ENCODE measurements at places on chromosomes 16 and 17. TPM values are rescaled to one million over a fixed set of nuclear protein-coding genes. Genes with fewer than 3 reads are reported as not detected.

Gene FTO
- 50.4 TPM for total RNA-seq

Gene HOXB9
- total RNA-seq: not detected

DNA sequence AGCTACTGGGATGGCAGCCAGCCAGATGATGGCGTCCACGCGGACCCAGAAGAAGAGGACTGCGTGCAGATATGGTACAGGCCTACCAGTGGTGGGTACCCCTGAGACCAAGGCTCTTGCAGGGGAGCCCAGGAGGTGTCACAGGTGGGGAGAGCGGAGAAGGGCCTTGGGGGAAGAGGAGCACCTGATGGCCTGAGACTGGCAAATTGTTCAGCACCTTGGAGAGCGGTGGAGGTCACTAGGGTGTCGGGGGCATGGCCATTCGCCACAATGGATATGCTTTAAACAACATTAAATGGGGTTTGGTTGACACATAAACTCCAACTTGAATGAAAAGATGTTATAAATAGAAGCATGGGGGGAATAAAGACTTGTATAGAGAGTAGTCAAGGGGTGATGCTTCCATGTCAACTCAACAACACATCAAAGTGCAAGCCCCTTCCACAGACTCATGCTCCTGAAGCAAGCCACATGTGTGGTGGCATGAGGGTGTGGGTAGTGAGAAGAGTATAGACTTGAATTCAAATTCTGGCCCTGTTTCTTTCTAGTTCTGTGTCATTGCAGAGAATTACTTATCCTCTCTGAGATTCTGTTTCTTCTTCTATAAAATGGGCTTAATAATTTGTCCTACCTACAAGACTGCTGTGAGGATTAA lies 22.2 kb downstream of the CLEC19A start:
- DNase-seq: no peak

DNA sequence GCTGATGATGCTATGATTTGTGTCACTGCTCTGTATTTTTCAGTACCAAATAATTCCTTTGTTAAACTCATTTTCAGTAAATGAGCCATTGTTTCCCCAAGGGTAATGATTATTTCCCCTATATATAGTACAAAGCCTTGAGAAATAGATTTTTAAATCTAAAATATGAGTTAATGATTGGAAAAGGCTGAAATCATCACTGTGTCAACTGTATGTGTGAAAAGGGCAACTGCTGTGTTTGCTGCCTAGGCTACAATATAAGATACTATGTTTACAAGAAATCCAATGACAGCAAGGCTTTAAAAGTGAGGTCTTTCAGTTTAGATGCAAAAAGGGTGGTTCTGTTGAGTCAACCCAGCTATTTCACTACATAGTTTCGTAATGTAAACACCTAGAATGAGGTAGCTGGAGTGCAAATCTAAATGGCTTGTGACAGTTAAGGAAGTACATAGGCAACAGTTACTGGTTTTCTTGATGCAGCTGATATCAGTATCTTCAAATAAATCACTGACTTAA lies 15.3 kb downstream of the NLK start:
- DNase-seq: no peak

- DNase-seq: no peak
Measured at GRCh38 chr17:596763-597644, 117.6 kb downstream of the VPS53 start.

DNA sequence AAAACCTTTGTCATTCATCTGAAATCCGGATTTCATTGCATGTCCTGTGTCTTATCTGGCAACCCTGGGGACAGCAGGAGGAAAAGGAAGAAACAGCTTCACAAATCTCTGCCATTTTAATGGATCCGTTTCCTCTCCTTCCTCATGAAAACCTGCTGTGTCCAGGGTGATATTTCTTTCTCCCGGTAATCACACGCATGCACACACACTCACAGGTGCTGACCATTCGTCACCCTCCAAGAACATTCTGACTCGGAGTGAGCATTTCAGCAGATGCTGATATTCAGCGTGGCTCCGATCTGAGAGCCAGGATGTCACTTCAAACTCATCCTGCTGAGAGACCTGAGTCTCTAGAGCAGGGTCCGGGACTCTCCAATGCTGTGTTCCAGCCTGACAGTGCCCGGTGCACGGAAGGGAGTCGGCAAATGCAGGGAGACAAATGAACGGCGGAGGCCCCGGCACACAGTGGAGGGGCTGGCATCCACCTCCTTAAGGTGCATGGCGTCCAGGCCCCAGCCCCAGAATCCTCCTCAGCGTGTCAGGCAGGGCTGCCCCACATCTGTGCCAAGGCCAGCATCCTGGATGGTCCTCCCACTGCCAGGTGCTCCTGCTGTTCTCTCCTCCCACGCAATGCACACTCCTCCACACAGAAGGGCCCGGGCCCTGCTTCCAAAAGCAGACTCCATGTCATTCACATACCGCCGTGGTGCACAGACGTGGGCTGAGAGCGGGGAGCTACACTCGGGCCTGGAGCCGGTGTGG lies 70.7 kb downstream of the RBFOX3 start:
- DNase-seq: no peak

DNA sequence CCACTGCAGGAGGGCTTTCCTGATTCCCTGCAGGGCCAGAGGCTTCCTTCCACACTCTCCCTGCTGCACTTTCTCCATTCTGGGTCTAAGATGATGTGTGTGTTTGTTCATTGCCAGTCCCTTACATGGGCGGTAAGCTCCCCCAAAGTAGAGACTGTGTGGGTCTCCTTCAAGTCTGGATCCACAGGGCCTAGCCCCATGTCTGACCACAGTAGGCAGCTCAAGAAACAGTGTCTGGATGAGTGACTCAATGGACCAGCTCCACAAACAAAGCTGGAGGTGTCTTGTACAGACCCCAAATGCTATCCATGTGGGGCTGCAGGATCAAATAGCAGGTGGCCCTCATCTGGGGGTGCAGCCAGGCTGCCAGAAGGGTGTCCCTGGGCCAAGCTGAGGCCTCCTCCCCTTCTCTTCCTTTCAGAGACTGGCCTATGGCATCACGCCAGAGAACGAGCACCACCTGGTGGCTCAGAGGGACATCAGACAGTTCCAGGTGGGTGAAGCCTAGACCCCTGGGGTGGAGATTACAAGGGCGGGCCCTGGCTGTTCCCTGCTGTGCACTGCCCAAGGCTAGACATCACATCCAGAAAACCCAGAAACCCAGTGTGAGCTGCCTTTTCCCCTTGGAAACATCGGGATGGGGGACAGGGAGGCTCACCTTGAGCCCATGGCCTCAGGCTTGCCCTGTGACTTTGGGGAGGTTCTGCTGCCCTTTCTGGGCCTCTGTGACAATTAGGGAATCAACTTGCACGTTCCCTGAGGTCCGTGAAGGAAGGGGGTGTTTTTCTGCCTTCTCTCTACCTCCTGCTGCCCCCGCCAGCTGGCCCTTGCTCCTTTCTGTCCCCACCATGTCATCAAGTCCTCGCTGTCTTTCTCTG lies 45.9 kb downstream of the SLC6A2 start:
- peak; percentile 73 for DNase-seq

DNA sequence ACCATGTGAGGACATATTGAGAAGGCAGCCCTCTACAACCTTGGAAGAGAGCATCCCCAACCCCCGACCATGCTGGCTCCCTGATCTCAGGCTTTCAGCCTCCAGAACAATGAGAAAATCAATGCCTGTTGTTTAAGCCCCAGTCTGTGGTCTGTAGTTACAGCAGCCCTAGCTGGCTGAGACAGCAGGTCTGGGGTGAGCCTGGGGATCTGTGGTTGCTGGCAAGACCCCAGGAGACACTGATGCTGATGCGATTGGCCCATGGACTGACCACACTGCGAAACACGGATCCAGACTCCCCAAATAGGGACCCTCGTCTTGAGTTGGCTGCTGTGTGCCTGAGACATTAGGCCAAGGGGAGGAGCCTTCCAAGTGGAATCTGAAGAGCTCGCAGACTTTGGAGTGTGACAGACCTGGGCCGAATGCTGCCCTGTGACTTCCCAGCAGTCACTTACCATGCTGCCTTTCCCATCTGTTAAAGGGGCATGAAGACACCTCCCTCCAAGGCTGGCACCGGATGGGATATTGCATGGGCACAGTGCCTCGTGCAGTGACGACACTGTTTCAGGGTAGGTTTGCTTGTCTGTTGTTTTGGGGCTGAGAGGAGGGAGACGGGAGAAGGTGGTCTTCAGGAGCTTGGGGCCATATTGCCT lies 147.8 kb upstream of the RPL38 start:
- no peak for DNase-seq

DNA sequence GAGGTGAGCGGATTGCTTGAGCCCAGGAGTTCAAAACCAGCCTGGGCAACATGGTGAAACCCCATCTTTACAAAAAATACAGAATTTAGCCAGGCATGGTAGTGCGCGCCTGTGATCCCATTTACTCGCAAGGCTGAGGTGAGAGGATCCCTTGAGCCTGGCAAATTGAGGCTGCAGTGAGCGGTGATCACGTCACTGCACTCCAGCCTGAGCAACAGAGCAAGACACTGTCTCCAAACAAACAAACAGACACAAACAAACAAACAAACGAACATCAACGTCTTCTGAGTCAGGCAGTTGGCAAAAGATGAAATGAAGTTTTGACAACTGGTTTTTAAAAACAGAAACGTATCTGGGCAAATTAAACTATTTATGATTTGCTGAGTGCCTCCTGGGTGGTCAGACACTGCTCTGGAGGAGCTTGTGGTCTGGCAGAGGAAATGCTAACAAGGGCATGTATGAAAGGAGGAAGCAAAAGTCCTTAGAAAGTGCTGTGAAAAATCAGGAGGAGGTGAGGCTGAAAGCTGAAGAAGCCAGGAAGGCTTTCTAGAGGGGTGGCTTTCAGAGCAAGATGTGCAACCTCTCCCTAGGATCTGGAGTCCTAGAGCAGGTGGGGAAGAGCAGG lies 10.2 kb upstream of the KRT20 start:
- DNase-seq: no peak

Data from body of pancreas (tissue), 4 donors.